ENCODE measurements at places on chromosomes 13 and 19.

DNA sequence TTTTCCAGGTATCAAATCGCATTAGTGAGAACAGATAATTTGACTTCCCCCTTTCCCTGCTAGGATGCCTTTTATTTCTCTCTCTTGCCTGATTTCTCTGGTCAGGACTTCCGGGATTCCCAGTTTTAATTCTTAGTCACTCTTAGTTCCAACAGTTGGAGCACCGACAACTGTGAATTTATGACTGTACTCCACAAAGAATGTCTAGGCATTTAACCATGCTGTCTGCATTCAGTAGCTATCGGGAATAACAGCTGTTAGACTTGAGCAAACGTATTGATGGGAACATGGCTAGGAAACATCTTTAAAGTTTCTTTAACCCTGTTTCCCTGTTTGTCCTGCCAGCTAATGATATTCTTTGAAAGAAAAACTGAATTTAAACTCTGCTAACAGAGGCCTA lies 14.1 kb upstream of the SPACA7 start:
- DNase-seq, result no peak

DNA sequence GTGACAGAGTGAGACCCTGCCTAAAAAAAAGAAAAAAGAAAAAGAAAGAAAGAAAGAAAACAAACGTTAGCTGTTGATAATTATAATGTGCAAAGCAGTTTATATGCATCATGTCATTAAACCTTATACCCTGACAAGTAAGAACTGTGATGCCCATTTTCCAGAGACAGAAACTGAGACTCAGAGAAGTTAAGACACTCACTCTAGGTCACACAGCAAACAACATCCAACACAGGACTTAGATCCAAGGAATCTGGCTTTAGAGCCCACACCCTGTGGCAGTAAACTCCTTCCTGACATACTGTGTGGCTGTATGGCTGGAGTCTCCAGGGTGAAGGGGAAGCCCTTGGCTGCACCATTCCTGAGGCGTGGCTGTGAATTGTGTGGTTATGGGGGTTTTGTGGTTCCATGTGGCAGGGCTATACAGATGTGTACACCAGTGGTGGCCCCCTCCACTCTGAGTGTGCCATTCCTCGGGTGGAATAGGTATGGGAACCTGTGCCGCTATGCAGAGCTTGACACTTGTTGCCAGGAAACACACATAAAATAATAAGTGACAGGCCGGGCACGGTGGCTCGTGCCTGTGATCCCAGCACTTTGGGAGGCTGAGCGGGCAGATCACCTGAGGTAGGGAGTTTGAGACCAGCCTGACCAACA lies 15.6 kb downstream of the AXL start:
- no peak for DNase-seq

- no peak for DNase-seq
Measured at GRCh38 chr13:77360032-77360685, 33.3 kb upstream of the MYCBP2 start.

DNA sequence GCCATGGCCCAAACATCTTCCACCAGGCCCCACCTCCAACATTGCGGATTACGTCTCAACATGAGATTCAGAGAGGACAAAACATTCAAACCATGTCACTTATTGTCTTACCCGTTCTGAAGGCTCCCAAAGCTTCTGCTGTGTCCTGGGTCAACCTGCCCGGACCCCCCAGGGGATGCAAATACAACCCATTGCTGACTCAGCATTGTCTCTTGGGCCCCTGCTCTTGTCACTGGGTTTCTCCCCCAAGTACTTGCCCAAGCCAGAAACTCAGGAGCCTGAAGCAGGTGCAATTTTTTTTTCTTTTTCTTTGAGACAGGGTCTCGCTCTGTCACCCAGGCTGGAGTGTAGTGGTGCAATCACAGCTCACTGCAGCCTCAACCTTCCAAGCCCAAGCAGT lies 144.5 kb downstream of the KCTD15 start:
- DNase-seq, result no peak

- DNase-seq, result no peak
Measured at GRCh38 chr13:109699628-109700071, 86.7 kb downstream of the IRS2 start.

GRCh38 chr13:112443191-112443994 lies 67.2 kb downstream of the SPACA7 start:
- no peak for DNase-seq

DNA sequence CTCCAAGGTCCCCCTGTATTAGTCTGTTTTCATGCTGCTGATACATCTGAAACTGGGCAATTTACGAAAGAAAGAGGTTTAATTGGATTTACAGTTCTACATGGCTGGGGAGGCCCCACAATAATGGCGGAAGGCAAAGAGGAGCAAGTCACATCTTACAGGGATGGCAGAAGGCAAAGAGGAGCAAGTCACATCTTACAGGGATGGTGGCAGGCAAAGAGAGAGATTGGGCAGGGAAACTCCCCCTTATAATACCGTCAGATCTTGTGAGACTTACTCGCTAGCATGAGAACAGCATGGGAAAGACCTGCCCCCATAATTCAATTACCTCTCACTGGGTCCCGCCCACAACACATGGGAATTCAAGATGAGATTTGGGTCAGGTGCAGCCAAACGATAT lies 50.0 kb upstream of the FARP1 start:
- no peak for DNase-seq

DNA sequence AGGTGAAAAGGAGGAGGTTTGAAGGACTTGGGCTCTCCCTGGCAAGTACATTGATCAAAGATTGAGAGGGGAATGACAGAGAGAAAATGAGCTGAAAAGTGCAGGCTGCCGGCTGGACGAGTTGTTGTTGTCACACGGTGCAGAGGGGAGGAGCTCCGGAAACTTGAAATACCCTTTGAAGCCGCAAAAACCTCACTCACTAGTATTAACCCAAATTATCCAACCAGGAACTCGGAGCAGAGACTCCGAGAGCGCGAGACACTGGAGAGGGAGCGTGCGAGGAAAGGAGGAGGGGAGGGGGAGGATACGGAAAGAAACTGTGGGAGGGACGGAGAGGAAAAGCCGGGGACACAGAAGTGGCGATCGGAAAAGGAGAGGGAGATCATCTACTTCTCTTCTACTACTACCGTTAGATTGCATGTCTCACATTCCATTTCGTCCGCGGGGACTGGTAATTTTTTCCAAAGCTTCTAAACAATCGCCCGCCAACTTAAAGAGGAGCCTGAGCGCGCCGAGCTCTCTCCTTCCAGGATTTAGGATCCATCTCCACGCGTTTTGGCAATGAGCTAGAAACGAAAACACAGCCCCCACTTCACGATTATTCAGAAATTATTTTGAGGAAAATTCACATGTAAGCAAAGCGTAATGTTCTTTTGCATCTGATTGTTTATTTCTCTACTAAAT lies at the start of gene DACH1:
TSS of gene DACH1 (minus strand) at position 74 of the 684 bp plus-strand sequence.
- DNase-seq, result no peak

Data from stimulated activated CD4-positive, alpha-beta T cell treated with anti-CD3 and anti-CD28 coated beads, TNF-alpha, amount 100 ng/mL, for 1 hour (primary cell).